ENCODE measurements at places on chromosomes 2 and 18. TPM values are rescaled to one million over a fixed set of nuclear protein-coding genes. Genes with fewer than 3 reads are reported as not detected.

Gene AKAIN1
- total RNA-seq, result not detected

Gene PDE11A
- total RNA-seq, result 3.5 TPM

Gene EFR3B
- 0.81 TPM for total RNA-seq

Gene CHN1
- 13.3 TPM for total RNA-seq

Gene PLEK
- 20.7 TPM for total RNA-seq

Gene HOXD12
- not detected for total RNA-seq

- H3K36me3 ChIP-seq, result no peaks in the 10 kb centered on the region
- H3K4me3 ChIP-seq, result no peak overlapping the region
- no peak for DNase-seq
- no peaks in the 10 kb centered on the region for H3K4me1 ChIP-seq
- no peaks in the 10 kb centered on the region for H3K27me3 ChIP-seq
Observed at GRCh38 chr2:241941691-241942301, 72.3 kb downstream of the RTP5 start.

DNA sequence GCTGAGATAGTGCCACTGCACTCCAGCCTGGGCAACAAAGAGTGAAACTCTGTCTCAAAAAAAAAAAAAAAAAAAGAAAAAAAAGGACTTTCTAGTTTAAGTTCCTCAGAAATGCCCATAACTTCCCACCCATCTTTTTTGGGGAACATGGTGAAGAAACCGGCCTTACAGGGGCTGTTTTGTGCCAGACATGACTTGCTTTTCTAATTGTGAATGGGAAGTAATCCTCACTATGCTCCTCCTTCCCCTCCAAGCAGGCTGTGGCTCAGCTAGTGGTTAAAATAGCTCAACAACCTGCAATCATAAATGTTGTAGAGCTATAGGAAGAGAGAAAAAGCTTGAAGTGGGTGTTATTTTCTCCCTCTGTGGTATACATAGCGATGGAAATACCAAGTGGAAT is 34.1 kb upstream of the OLA1 start:
- H3K27ac ChIP-seq, result no peak overlapping the region
- H3K4me3 ChIP-seq, result no peak overlapping the region
- H3K27me3 ChIP-seq, result no peaks in the 10 kb centered on the region
- H3K4me1 ChIP-seq, result no peaks in the 10 kb centered on the region
- no peak for DNase-seq
- no peaks in the 10 kb centered on the region for H3K36me3 ChIP-seq

- H3K27ac ChIP-seq, result no peak overlapping the region
- no peak overlapping the region for H3K4me3 ChIP-seq
- H3K4me1 ChIP-seq, result no peaks in the 10 kb centered on the region
- H3K27me3 ChIP-seq, result no peaks in the 10 kb centered on the region
- DNase-seq, result no peak
Observed at GRCh38 chr2:37706334-37707183, 35.1 kb upstream of the CDC42EP3 start.

- no peak overlapping the region for H3K4me3 ChIP-seq
- H3K27me3 ChIP-seq, result no peaks in the 10 kb centered on the region
- no peak overlapping the region for H3K27ac ChIP-seq
- no peaks in the 10 kb centered on the region for H3K36me3 ChIP-seq
- no peak for DNase-seq
Observed at GRCh38 chr2:226198956-226199355, 600.7 kb downstream of the IRS1 start.

GRCh38 chr18:5738526-5738925 is 156.8 kb downstream of the TMEM200C start:
- DNase-seq, result no peak
- H3K36me3 ChIP-seq, result no peaks in the 10 kb centered on the region
- no peak overlapping the region for H3K27ac ChIP-seq
- H3K27me3 ChIP-seq, result no peaks in the 10 kb centered on the region
- no peak overlapping the region for H3K4me3 ChIP-seq
- no peaks in the 10 kb centered on the region for H3K4me1 ChIP-seq

GRCh38 chr2:16900405-16901025 is 234.9 kb upstream of the CYRIA start:
- no peaks in the 10 kb centered on the region for H3K36me3 ChIP-seq
- no peak overlapping the region for H3K27ac ChIP-seq
- DNase-seq, result no peak
- no peak overlapping the region for H3K4me3 ChIP-seq
- no peaks in the 10 kb centered on the region for H3K4me1 ChIP-seq

DNA sequence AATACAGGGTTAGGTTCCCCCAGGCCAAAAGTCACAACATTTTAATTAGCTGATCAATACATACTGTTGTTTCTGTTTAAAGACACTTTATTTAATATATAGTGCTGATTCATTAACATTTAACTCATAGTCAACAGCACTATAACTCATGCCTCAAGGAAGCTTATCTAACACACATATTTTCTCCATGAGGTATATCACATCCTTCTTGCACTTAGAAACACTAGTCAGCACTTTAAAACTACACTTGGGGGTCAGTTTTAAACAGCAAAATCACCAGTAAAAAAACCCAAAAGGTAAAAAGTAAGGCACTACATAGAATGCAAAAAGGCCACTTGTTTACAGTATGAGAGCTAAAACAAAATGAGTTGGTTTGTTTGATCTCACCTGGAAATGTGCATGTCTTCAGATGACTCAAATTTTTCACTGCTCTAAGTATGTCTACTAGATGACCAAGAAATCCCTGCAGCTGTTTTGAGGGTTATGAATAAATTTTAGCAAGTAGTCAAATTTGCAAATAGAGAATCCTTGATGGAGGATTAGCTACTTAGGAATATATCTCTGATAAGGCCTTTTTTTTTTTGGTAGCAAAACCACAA is 54.1 kb upstream of the EPB41L5 start:
- H3K4me1 ChIP-seq, result no peaks in the 10 kb centered on the region
- peaks cover 3% of the 10 kb centered on the region for H3K36me3 ChIP-seq
- no peaks in the 10 kb centered on the region for H3K27me3 ChIP-seq
- no peak overlapping the region for H3K27ac ChIP-seq

- H3K27ac ChIP-seq, result no peak overlapping the region
- H3K36me3 ChIP-seq, result no peaks in the 10 kb centered on the region
- H3K27me3 ChIP-seq, result no peaks in the 10 kb centered on the region
- no peak overlapping the region for H3K4me3 ChIP-seq
- no peaks in the 10 kb centered on the region for H3K4me1 ChIP-seq
- no peak for DNase-seq
Observed at GRCh38 chr2:138893746-138894145, 113.6 kb upstream of the NXPH2 start.

GRCh38 chr2:42786561-42787345 is 5.6 kb downstream of the HAAO start:
- no peak overlapping the region for H3K4me3 ChIP-seq
- H3K4me1 ChIP-seq, result peaks cover 19% of the 10 kb centered on the region
- H3K27ac ChIP-seq, result no peak overlapping the region

DNA sequence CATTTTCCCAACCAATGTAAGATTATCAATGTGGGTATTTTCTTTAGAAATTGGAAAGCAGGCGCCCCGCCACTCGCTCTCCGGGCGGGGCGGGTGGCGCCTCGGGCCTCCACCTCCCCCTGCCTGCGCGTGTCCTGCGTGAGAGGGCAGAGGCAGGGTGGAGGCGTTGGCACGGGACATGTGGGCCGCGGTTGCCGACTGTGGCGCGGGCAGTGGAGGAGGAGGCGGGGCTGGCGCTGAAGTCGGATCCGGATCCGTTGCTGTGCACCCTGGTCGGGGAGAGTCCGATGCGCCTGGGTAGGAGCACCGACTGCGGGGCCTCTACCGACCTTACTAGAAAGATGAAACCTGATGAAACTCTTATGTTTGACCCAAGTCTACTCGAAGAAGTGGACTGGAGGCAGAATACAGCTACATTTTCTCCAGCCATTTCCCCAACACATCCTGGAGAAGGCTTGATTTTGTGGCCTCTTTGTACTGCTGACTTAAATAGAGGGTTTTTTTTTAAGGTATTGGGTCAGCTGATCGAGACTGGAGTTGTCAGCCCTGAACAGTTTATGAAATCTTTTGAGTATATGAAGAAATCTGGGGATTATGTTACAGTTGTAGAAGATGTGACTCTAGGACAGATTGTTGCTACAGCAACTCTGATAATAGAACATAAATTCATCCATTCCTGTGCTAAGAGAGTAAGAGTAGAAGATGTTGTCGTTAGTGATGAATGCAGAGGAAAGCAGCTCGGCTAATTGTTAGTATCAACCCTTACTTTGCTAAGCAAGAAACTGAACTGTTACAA is 37.9 kb downstream of the PMS1 start:
- H3K36me3 ChIP-seq, result no peaks in the 10 kb centered on the region
- H3K27ac ChIP-seq, result no peak overlapping the region
- H3K4me1 ChIP-seq, result peaks cover 10% of the 10 kb centered on the region

DNA sequence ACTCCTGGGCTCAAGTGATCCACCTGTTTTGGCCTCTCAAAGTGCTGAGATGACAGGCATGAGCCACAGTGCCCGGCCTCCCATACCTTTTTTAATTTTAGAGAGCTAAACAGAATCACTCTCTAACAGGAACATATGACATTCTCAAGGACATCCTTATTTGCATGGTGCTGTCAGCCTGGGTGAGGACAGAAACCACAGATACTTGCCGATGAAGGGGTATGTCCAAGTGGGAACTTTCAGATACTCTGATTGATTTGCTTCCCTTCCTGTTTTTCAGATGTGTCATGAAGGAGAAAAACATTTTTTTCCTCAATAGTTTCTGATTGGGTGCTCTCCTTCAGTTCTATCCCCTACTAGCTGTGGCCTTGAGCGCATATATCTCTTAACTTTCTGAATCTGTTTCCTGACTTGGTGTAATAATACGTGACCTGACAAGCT is 49.6 kb downstream of the MYO3B start:
- H3K27me3 ChIP-seq, result no peaks in the 10 kb centered on the region
- DNase-seq, result no peak
- H3K4me1 ChIP-seq, result no peaks in the 10 kb centered on the region
- H3K36me3 ChIP-seq, result no peaks in the 10 kb centered on the region
- no peak overlapping the region for H3K27ac ChIP-seq

DNA sequence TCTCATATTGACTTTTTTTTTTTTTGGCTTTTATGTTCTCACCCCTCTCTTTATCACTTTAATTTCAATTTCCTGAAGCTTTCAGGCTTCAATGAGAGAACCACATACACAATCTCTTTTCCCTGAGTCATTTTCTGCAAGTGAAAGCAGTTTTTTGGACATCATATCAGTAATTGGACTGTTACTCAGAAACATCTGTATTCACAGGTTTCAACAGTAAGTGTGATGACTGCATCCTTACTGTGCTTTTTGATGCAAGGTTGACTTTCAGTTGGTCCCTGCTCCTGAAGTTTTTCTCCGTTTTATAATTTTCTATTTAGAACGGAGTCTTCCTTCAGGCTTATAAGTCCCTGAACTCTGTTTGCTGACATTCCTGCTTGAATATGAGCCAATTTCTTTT is 70.5 kb upstream of the CCBE1 start:
- H3K27me3 ChIP-seq, result no peaks in the 10 kb centered on the region
- H3K27ac ChIP-seq, result no peak overlapping the region
- no peaks in the 10 kb centered on the region for H3K36me3 ChIP-seq

DNA sequence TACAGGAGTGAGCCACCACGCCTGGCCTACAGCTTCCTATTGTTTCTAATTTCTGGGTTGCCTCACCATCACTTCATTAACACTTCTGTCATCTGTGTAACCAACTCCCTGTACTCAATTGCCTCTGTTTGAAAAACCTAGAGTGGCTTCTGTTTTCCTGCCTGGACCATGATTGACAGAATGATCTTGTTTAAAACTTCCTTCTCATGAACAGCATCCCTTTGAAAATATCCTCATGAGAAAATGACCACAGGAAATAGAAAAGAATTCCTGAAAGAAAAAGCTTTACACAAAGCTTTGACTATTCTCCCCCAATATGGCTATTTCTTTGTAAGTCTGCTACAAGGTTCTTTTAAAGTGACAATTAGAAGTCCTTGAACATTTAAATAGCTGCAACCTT is 672.3 kb downstream of the ARHGAP15 start:
- H3K4me1 ChIP-seq, result no peaks in the 10 kb centered on the region
- H3K27me3 ChIP-seq, result no peaks in the 10 kb centered on the region
- no peaks in the 10 kb centered on the region for H3K36me3 ChIP-seq
- H3K4me3 ChIP-seq, result no peak overlapping the region
- no peak for DNase-seq
- H3K27ac ChIP-seq, result no peak overlapping the region

GRCh38 chr18:62603979-62604378 is 81.2 kb downstream of the ZCCHC2 start:
- no peaks in the 10 kb centered on the region for H3K36me3 ChIP-seq
- H3K27me3 ChIP-seq, result no peaks in the 10 kb centered on the region
- H3K4me1 ChIP-seq, result no peaks in the 10 kb centered on the region
- H3K4me3 ChIP-seq, result no peak overlapping the region
